ENCODE measurements at places on chromosomes 7 and 10.

GRCh38 chr7:150511048-150511447 lies 3.6 kb upstream of the GIMAP7 start:
- no peak for DNase-seq

- DNase-seq, result no peak
Measured at GRCh38 chr10:77157248-77158019, 480.2 kb downstream of the KCNMA1 start.

DNA sequence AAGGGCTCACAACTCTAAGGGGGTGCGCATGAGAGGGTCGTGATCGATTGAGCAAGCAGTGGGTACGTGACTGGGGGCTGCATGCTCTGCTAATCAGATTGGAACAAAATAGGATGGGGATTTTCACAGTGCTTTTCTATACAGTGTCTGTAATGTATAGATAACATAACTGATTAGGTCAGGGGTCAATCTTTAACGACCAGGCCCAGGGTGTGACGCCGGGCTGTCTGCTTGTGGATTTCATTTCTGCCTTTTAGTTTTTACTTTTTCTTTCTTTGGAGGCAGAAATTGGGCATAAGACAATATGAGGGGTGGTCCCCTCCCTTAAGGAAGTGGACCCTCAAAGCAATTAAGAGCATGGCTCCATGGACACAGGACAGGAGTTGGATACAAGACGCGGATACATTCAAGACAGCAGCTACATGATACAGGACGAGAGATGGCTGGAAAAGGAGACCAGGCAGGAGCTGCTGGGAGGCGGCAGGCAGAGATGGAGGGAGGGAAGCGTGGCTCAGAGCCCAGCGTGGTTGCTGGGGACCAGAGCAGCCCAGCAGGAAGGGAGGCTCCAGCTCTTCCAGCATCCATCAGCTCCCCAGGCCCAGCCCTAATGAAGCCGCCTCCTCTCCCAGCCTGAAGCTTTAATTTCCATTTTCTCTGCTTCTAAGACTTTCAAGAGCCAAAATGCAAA lies 31.6 kb downstream of the GSDME start:
- no peak for DNase-seq

DNA sequence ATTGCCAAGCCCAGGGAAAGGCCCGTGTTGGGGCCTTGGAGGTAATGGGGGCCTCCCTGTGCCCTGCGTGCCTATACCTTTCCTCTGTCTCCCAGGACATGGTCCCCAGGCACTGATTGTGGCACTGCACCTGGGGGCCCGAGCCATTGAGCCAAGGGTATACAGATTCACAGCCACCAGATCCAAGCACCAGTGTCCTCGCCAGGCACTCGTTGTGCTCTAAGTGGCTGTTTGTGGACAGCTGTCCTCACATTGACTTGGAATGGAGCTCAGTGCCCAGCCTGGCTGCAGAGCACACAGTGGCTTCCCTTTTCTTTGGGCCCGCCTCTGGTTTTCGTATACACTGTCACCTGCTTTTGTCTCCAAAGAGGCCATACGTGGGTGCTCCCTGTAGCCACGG lies 72.0 kb upstream of the BTBD16 start:
- no peak for DNase-seq

DNA sequence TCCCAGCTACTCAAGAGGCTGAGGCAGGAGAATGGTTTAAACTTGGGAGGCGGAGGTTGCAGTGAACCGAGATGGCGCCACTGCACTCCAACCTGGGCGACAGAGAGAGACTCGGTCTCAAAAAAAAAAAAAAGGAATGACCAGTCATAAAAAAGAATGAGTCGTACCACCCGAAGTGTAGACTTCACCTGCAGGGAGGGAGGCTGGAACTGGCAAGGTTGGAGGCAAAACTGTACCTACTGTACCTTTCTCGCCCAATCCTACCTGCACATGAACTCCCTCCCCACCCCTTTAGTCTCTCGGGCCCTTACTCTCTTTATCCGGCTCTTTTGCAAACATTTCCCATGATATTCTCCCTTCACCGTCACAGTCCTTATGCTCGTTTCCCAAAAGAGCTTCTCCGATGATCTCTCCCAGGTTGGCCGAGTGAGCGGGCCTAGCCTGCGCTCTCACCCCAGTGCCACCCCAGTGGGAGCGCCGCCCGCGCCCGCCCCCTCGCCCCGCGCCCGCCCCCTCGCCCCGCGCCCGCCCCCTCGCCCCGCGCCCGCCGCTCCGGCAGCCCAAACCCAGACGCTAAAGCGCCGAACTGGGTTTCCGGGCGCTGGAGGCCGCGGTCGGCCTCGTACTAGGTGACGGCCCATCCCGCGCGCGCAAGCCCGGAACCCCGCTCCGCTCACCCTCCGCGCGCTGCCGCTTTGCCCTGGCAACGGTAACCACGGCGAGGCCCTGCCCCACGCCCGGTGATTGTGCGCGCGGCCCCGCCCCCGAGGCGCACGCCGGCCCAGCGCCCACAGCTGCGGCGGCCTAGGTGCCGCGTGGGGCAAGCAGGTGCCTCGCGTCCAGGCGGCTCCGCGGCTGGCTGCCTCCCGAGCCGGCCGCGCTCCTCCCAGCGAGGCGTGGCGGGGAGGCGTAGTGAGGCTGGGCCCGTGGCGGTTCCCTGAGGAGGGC lies at the start of gene SMKR1:
SMKR1 (plus strand) TSS at position 772 of the 948 bp plus-strand sequence. CDS start 294 bp downstream, outside the sequence.
- peak; percentile 91 for DNase-seq

DNA sequence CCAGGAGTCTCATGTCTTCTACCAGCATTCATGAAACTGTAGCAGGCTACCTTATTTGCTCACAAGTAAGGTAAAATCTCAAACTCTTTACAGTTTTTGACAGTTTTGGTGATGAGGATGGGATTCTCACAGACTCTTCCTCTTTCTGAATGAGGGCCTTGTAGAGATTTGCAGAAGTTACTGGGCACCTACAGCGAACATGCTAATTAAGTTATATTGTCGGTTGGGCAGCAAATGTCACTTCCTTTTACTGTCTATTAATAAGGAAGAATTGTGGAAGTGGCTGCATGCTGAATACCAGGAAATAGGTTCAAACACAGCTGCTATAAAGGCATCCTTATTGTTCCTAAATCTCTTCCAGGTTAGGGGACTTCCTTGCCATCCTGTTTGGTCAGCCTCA lies 189.6 kb downstream of the DNAJC1 start:
- no peak for DNase-seq

Data from activated CD4-positive, alpha-beta T cell treated with anti-CD3 and anti-CD28 coated beads, Interleukin-10, Interleukin-2, amounts not matched to agents 100 ng/mL and 50 ng/mL, durations not matched to agents 16 hours and 8 hours (primary cell).